Activated T-cell treated with anti-CD3 and anti-CD28 coated beads for 1 hour (primary cell): ENCODE measurements at places on chromosomes 3 and 15.

DNA sequence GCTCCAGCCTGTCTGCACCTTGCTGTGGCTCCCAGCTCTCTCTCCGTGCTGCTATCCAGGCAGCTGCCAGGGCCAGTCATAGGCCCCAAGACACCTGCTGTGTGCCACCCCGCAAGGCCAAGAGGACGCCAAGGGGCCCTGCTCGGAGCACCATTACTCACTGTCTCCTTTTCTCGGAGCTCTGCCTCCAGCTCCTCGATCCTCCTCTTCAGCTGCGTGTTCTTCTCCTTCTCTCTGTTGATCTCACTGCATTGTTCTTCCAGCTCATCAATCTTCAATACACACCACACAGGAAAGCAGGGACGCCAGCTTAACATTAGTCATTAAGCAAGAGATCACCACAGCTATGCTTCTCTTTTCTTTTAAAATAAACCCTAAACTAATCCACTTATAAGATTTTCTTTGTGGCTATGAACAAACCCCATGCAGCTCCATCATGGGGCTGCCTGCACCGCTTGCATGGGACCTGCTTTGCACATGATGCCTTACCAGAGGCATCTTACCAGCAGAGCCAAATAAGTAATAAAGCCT lies 42.6 kb downstream of the WHAMM start:
- no peak for DNase-seq

GRCh38 chr3:105322570-105323273 lies 44.0 kb upstream of the ALCAM start:
- DNase-seq = no peak

DNA sequence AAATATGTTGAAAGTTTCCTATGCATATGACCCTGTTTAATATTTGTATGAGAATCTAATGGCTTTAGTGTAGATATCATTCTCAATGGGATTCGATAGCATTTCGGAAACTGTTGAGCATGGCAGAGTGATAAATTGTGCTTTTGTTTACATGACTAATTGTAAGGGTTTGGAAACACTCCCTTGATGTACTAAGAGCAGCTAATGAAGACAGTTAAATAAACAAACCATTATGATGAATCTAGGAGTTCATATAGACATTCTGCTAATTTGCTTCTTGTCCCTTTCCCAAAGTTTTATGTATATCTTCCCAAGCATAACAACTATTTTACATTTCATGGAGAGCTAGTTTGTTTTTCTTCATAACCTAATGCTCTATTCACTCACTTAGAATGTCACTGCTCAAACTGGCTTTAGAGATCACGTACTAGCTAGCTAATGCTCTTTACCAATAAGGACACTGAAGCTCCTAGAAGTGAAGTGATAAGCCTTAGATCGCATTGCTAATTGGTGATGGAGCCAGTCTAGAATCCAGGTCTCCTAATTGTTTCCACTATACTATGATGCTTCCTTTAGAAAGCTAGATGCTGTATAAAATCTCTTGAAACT lies 140.8 kb downstream of the TP63 start:
- no peak for DNase-seq

DNA sequence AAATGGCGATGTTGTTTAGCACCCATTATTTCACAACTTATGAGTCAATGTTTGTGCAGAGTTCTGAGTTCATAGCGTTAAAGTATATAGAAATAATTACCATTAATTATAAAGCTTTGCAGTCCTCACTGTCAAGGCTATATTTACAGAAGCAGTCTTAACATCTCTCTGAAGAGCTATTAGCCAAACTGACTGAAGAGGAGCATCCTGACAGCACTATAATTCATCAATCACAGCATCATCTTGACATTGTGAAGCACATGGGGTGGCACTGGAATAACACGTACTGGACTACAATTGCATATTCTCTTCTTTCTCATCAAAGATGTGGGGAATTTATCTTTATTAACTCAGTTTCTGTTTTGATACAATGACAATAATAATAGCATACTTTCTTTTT lies 260.6 kb upstream of the MME start:
- no peak for DNase-seq

DNA sequence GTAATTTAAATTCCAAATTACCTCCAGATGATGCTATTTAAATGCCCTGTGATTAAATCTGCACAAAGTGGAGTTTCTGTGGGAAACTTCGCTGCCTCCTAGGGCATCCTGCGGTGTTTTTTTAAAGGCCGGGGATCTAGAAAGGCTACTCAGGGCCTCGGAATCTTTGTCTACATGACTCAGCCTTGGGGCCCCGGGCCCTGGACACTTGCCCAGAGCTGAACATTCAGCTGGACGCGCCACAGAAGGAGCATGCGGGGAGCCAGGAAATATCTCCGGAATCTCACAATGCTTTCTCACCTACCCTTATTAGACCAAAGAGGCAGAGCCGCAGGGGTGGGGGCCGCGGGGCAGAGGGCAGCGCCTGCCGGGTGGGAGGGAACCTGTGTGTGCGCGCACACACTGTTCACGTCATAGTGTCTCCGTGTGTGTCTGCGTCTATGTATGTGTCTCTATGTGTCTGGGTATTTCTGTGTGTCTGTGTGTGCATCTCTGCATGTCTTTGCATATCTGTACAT lies 145.5 kb upstream of the TPM1 start:
- DNase-seq = no peak

DNA sequence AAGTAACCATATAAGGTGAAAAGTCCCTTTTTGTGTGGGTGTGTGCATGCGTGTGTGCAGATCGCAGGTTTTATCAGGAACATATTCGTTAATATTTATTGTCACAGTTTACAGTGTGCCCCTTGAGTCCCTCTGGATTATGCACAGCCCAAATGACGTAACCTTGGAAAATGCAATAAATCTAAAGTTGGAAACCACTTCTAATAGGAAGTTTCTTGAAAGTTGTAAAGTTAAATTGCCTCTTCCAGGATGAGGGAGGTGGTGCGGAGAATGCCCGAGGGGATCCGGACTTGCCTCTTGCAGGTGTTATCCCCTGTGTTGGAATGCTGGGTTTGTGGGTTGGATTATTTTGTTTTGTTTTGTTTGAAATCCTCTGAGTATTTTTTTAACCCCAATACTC lies 143.3 kb downstream of the CMSS1 start:
- DNase-seq = no peak

GRCh38 chr15:63532307-63532744 lies 27.9 kb downstream of the USP3 start:
- no peak for DNase-seq

- DNase-seq = no peak
Measured at GRCh38 chr3:175434561-175434960, 575.4 kb downstream of the NAALADL2 start.

DNA sequence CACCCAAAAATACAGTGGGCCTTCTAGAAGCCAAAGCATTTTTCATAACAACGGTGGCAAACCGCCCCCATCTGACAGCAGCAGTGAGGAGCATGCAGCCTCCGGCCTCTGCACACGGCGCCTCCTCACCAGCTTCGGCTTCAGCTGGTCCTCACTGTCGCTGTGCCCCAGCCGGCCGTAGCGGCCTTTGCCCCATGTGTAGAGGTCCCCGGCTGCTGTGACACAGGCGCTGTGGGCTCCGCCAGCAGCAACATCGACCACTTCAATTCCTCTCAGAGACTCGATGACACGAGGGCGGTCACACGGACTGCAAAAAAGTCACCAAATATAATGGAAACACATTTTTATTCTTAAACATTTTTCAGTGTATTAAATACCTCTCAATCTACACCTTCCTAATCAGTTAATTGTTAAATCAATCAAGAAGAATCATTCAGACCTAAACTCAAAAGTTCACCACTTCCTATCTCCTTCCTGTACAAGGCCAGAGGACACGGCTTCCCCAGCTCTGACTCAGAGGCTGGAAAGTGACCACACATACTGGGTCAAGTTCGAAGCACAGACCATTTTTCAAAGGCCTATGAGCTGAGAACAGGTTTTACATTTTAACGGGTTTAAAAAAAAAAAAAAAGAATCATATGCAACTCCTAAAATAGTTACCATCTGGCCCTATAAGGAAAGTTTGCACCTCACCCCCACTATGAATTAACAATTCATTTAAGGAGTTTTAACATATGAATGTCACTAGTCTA lies 33.6 kb upstream of the OCA2 start:
- DNase-seq = no peak

DNA sequence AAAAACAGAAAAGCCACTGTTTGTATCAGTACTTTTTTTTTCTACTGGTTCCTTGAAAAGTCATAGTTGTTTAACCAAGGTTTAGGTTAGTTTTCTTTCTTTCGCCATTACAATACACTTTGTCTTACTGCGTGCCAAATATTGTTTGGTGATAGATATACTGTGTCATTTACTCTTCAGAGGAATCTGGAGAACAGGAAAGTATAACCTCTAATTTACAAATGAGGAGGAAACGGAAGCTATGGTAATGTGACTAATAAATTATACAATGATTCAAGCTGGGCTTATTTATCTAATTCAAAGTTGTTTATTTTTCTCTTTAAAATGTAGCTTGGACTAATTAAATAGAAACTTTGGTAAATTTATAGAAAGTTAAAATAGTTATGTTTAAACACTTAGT lies 96.2 kb upstream of the ROBO2 start:
- DNase-seq = no peak

DNA sequence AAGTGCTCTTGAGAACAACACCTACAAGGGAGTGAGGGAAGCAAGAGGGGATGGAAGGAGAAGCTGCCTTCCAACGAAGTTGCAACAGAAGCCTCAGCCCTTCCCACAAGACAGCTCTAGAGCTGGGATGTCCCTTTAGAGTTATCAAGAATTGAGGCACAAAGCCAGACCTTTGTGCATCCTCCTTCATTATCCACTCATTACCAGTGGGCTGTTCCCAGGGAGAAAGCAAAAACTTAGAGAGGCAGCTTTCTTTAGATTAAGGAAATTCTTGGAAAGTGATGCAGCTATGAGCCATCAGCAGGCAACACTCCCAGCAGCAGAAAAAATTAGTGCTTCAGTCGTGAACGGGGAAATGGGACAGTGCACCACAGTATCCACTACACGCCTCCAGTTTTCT lies 10.6 kb upstream of the CD96 start:
- DNase-seq = no peak

DNA sequence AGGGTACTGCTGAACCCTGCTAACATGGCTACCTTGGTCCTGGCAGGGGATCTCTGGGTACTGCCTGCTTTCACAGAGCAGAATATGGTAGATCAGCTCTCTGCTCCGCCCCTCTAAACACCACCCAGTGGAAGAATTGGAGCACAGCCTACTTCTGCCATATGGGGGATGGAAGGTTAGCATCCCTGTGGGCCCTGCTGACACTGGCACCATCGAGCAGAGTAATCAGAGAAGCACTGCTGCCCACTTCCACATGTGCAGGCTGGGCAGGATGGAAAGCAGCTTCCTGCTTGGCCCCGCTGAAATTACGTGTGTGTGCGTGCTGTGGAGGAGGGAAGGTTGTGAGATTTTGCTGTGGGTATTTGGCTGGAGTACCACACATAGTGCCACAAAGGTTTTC lies 24.8 kb downstream of the CCR1 start:
- no peak for DNase-seq

GRCh38 chr15:96316953-96317629 lies 13.4 kb upstream of the NR2F2 start:
- DNase-seq = no peak

DNA sequence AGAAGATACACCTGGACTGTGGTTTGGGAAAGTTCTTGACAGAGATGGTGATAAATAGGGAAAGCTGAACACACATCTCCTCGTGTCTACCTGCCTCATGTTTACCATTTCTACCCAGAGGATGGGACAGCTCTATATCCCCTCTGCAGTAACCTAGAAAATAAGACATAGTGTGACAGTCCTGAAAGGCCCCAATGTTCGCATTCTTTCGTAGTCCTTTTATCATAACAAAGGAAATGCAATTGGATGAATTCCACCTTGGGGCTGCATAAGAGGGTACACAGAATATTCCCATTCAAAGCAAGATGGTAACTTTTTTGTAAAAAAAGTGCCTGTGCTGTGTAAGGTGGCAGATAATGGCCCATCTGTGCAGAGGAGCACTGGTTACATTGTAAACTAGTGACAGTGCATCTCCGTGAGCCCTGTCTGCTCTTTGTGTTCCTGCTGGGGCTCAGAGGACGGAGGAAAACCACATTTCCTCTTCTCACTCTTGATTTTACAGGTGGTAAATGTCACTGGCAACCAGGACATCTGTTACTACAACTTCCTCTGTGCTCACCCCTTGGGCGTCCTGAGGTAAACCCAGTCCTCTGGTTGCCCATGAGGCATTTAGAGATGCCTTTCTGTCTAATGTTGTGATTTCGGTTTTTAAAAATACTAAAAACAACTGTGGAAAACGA lies 74.3 kb downstream of the SIDT1 start:
- DNase-seq = peak; percentile 7

DNA sequence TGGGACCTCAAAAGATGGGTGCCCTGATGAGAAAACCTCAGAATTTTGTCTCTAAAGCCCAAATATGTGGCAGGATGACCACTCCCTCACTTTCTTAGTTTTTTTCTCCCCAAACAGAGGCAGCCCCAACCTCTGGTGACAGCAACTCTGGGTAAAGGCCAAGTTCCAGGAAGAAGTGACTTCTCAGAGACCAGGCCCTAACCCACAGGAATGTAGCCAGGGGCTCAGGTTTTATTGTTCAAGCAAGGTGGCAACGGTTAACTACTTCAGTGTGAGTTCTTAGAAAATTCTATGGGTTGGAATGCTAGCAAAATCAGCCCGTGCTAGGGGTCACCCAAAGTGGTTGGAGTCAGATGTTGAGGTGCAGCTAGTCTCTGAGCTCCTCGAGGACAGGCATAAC lies 5.1 kb upstream of the DNAJA4 start:
- no peak for DNase-seq

GRCh38 chr3:183253528-183254486 lies 754 bp downstream of the B3GNT5 start:
- no peak for DNase-seq

- peak; percentile 9 for DNase-seq
Measured at GRCh38 chr3:52339612-52340011, 23.5 kb downstream of the DNAH1 start.

GRCh38 chr3:148953094-148953493 lies 38.2 kb upstream of the GYG1 start:
- DNase-seq = no peak

DNA sequence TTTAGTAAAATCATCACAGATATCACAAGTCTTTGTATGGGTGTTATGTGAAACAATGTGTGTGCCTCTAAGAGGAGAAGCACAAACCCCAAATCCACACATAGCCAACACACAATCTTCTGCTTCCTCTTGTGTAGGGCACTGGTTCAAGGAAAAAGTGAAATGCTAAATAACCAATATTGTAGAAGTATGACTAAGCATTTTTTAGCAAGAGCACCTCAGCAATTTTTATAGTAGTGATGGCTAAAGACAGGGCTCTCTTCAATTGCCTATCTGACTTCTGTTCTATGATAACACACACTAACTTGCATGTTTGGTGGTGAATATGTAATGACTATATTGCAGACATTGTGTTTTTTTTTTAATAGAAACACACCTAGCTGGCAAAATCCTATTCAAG lies 997.9 kb upstream of the ALCAM start:
- no peak for DNase-seq

- no peak for DNase-seq
Measured at GRCh38 chr15:67820992-67821783, 4.1 kb upstream of the SKOR1 start.

DNA sequence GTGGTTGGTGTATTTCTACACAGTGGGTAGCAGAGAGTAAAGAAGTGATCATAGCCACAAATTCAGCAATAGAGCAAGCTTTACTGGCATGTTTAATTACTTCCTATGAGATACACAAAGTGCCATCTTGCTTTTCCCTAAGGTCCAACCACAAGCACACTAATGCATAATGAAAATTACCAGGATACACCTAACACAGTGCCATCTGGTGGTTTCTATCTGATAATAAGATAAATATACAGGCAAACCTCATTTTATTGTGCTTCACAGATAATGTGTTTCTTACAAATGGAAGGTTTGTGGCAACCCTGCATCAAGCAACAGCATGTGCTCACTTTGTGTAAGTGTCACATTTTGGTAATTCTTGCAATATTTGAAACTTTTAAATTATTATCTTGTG lies 223.0 kb downstream of the NSUN3 start:
- DNase-seq = no peak
